ENCODE measurements at places on chromosomes 1 and 21. TPM values are rescaled to one million over a fixed set of nuclear protein-coding genes. Genes with fewer than 3 reads are reported as not detected.

GRCh38 chr21:32795802-32796559, 24.4 kb upstream of the PAXBP1 start:
- no peaks in the 10 kb centered on the region for H3K4me1 ChIP-seq
- DNase-seq: no peak
- no peaks in the 10 kb centered on the region for H3K27me3 ChIP-seq
- no peak overlapping the region for H3K4me3 ChIP-seq
- no peaks in the 10 kb centered on the region for H3K36me3 ChIP-seq

DNA sequence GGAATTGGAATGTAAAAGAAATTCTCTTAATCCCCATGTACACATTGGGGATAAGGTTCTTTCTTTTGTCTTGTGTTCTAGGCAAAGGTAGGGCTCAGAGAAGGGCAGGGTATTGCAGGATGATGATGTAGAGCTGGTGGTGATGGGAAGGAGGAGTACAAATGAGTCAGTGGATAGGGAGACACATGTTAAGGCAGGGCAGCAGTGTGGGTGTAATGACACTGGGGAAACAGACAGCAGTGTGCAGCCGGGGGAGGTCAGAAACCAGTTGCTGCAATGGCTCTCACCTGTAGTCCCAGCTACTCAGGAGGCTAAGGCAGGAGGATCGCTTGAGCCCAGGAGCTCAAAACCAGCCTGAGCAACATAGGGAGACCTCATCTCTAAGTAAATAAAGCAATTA, 5.1 kb downstream of the NLRP3 start:
- DNase-seq: no peak
- no peak overlapping the region for H3K4me3 ChIP-seq
- H3K36me3 ChIP-seq: no peaks in the 10 kb centered on the region
- no peaks in the 10 kb centered on the region for H3K4me1 ChIP-seq
- H3K27me3 ChIP-seq: no peaks in the 10 kb centered on the region
- no peak overlapping the region for H3K27ac ChIP-seq

DNA sequence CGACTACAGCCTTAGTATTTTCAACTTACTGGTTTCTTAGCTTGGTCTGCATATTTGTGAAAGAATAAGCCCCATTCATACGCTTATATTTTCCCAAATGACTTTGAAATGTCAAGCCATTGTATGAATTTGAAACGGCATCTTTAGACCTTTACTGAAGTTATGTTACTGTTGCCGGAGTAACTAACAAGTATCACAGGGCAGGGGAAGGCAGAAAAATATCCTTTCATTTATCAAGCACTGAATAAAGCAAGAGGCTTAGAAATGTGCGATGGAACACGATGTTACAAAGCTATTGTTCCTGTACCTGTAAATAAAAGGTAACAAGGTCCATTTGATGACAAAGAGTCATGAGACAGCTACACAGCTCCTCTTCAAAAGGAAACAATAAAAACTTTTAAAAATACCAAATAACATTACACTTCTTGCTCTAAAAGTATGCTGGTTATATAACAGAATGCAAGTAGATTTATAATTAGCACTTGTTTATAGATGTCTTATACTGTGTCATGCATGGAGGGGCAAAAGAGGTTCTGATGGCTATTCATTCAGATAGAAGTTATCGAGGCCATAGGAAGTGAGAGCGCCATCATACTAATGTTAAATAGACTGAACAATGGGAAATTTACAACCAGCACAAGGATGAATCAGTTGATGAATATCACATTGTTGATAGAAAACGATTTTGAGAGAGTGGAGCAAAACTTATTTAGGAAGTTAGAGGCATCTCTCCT, 322.6 kb downstream of the RGS7 start:
- no peaks in the 10 kb centered on the region for H3K36me3 ChIP-seq
- DNase-seq: no peak
- no peaks in the 10 kb centered on the region for H3K4me1 ChIP-seq

ALG14 gene
- total RNA-seq: 3.5 TPM

DNA sequence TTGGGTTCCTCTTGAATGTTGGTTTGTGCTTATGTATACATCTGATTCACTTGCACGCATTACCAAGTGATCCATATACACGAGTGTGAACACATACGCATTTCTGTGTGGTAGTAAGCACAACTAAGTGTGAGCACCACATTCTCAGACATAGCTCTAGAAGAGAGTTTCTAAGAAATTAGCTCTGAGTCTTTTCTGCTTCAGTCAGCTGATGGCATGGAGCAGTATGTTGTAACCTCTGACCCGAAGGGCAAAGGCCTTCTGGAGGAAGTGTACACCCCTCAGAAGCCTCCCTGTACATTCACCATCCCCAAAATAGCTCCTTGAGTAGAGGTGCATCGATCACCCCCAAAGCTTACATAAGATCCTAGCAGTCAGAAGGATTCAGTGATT, 183.7 kb downstream of the KIF26B start:
- no peak overlapping the region for H3K4me3 ChIP-seq
- H3K36me3 ChIP-seq: no peaks in the 10 kb centered on the region
- peaks cover 4% of the 10 kb centered on the region for H3K4me1 ChIP-seq
- no peak for DNase-seq
- no peaks in the 10 kb centered on the region for H3K27me3 ChIP-seq
- no peak overlapping the region for H3K27ac ChIP-seq

GRCh38 chr21:45861156-45861870, 120.3 kb upstream of the COL6A1 start:
- no peak overlapping the region for H3K27ac ChIP-seq
- H3K4me3 ChIP-seq: no peak overlapping the region
- no peaks in the 10 kb centered on the region for H3K27me3 ChIP-seq
- DNase-seq: no peak
- H3K36me3 ChIP-seq: no peaks in the 10 kb centered on the region
- no peaks in the 10 kb centered on the region for H3K4me1 ChIP-seq

PTGFRN gene
- total RNA-seq: 54.5 TPM

DNA sequence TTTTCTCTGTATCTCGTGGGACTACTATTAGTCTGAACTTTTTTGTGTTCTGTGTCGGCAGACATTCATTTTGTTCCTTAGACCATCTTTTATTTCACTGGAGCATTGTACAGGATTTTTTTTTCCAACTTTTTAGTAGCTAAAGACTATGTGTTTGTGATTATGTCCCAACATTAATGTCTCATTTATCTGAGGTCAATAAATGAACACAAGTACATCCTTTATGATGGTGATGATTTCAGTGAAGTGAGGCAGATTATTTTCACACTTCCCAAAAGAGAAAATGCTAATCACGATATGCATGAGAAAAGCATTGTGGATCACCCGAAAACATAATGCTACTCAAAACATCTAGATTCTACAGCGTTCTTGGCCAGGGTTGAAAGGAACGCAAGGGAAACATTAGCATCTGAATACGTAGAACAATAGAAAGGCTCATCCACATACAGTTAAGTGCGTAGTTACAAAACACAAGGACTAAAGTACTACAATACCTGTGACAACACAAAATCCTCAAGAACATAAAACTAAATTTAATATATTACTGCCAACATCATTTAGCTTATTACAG, 981.7 kb upstream of the NCAM2 start:
- no peaks in the 10 kb centered on the region for H3K36me3 ChIP-seq
- H3K27ac ChIP-seq: no peak overlapping the region
- H3K4me1 ChIP-seq: no peaks in the 10 kb centered on the region
- H3K4me3 ChIP-seq: no peak overlapping the region
- no peaks in the 10 kb centered on the region for H3K27me3 ChIP-seq

NTMT2 gene
- not detected for total RNA-seq
